ENCODE measurements at places on chromosomes 11 and 22.

- DNase-seq, result no peak
Measured at GRCh38 chr11:59556917-59557348, 45.6 kb downstream of the OR4D9 start.

GRCh38 chr11:122159173-122159721 lies 43.2 kb upstream of the BLID start:
- DNase-seq, result no peak

- no peak for DNase-seq
Measured at GRCh38 chr11:123452794-123453193, 22.7 kb downstream of the GRAMD1B start.

GRCh38 chr11:68840661-68841653 lies 759 bp downstream of the CPT1A start:
- no peak for DNase-seq

- no peak for DNase-seq
Measured at GRCh38 chr11:46916286-46917108, 1.9 kb downstream of the LRP4 start.

GRCh38 chr11:36240801-36241200 lies 48.4 kb downstream of the COMMD9 start:
- no peak for DNase-seq

GRCh38 chr11:2587976-2588748 lies 111.6 kb downstream of the KCNQ1OT1 start:
- DNase-seq, result no peak

Data from T1000 (cell line).